ENCODE measurements at places on chromosomes 3 and 15. TPM values are rescaled to one million over a fixed set of nuclear protein-coding genes. Genes with fewer than 3 reads are reported as not detected.

ATP8B4 gene
- total RNA-seq: 6.1 TPM

OXTR gene
- total RNA-seq: 1.8 TPM

FAM227B gene
- total RNA-seq: 36.4 TPM

GRCh38 chr3:161149529-161149928 is 44.4 kb upstream of the B3GALNT1 start:
- no peak overlapping the region for H3K4me3 ChIP-seq
- H3K4me1 ChIP-seq: no peaks in the 10 kb centered on the region
- no peaks in the 10 kb centered on the region for H3K27me3 ChIP-seq
- H3K27ac ChIP-seq: no peak overlapping the region
- DNase-seq: no peak
- H3K36me3 ChIP-seq: no peaks in the 10 kb centered on the region

- no peak overlapping the region for H3K4me3 ChIP-seq
- peak overlapping the region; percentile 39 for H3K27ac ChIP-seq
- no peaks in the 10 kb centered on the region for H3K4me1 ChIP-seq
Measured at GRCh38 chr15:81304226-81304625, 19.7 kb downstream of the STARD5 start.

- H3K4me3 ChIP-seq: no peak overlapping the region
- H3K36me3 ChIP-seq: no peaks in the 10 kb centered on the region
- H3K27ac ChIP-seq: no peak overlapping the region
- no peaks in the 10 kb centered on the region for H3K4me1 ChIP-seq
- no peak for DNase-seq
Measured at GRCh38 chr3:167483708-167484475, 10.1 kb upstream of the SERPINI2 start.

DNA sequence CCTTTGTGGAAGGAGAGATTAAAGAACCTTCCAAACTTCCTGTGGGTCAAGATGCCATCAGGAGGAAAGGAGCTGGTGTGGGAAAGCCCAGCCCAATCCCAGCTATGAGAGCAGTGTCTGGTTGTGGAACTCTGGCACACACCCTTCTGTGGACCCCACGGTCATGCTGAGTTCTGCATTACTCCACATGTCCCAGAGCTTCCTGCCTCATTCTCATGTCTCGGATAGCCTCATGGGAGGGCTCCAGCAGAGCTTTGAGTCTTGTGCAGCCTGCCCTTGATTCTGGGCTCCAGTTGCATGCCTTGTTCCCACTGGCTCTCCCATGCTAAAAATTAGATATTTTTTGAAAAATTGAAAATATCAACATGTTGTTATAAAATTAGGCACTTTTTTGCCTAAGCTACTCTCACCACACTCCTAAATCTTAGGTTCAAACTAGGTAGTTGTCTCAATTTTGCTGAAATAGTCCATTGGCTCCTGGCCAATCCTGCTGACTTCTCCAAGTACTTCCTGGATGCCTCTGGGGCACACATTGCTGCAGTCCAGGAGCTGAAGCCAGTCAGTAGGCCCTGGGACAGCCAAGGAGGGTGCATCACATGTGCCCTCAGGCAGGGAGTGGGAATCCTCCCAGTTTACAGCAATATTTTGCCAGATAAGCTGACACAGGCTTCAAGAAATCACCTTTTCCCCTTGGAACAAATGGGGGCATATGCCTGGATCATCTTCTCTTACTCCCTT is 144.3 kb downstream of the EEFSEC start:
- peak; percentile 40 for DNase-seq
- H3K4me1 ChIP-seq: no peaks in the 10 kb centered on the region
- no peak overlapping the region for H3K4me3 ChIP-seq
- no peaks in the 10 kb centered on the region for H3K27me3 ChIP-seq
- no peak overlapping the region for H3K27ac ChIP-seq

- peak overlapping the region; percentile 42 for H3K4me3 ChIP-seq
- no peaks in the 10 kb centered on the region for H3K36me3 ChIP-seq
- H3K27me3 ChIP-seq: no peaks in the 10 kb centered on the region
- H3K4me1 ChIP-seq: peaks cover 22% of the 10 kb centered on the region
- no peak overlapping the region for H3K27ac ChIP-seq
Measured at GRCh38 chr15:60006203-60006862, 2.2 kb downstream of the FOXB1 start.

- DNase-seq: no peak
- H3K36me3 ChIP-seq: no peaks in the 10 kb centered on the region
Measured at GRCh38 chr15:66306381-66306780, 13.0 kb downstream of the DIS3L start.

GRCh38 chr3:117455782-117456181 is 746.2 kb downstream of the TUSC7 start:
- H3K27ac ChIP-seq: no peak overlapping the region
- H3K36me3 ChIP-seq: peaks cover 3% of the 10 kb centered on the region
- H3K27me3 ChIP-seq: no peaks in the 10 kb centered on the region
